Stimulated activated CD4-positive, alpha-beta T cell treated with anti-CD3 and anti-CD28 coated beads, Interleukin-4, amount 100 ng/mL, for 4 hours (primary cell): ENCODE measurements at places on chromosomes 1 and 21.

GRCh38 chr1:237471377-237471776 lies 419.3 kb downstream of the ZP4 start:
- DNase-seq: no peak

- no peak for DNase-seq
These were observed 59.7 kb upstream of the RAVER2 start for GRCh38 chr1:64685217-64685616.

GRCh38 chr1:160093624-160094290 lies 4.7 kb downstream of the IGSF8 start:
- DNase-seq: no peak

- DNase-seq: no peak
These were observed 40.6 kb downstream of the STUM start for GRCh38 chr1:226589008-226589733.

- no peak for DNase-seq
These were observed 513.7 kb upstream of the PLXNA2 start for GRCh38 chr1:208757846-208758245.

- DNase-seq: no peak
These were observed 8.7 kb upstream of the PPP1R15B start for GRCh38 chr1:204420039-204421004.

DNA sequence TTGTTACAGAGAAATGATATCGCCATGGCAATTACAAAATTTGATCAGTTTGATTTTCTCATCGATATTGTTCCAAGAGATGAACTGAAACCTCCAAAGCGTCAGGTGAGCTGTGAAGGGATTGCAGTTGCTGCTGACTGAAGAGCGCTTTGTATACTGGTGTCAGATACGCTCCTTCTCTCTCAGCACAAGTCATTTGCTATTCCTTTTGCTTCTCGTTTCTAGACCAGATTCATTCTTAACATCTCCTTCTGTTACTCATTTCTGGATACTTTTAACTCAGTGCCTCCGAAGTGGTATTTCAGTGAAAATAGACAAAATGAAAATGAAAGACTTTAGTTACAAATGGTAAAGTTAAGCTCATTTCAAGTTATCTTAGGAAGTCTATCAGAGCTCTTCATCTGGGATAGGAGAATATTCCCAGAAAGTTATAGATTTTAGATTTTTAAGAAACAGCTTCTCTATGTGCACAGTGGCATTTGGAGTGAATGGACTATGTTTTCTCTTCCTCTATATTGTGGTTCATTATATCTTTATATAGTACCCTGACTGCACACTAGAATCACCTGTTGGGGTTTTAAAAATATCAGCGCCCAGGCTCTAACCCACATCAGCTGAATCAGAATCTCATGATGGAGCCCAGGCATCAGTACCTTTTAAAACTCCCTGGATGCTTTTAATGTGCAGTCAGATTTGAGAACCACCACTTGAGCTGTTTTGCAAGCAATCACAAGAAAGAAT lies 30.3 kb upstream of the KCNQ4 start:
- DNase-seq: no peak

GRCh38 chr1:248837781-248838356 lies at the start of gene ZNF672:
TSS of gene ZNF672 (plus strand) at chr1:248838224. CDS start at chr1:248847275, 9,051 bp downstream.
- peak; percentile 93 for DNase-seq

DNA sequence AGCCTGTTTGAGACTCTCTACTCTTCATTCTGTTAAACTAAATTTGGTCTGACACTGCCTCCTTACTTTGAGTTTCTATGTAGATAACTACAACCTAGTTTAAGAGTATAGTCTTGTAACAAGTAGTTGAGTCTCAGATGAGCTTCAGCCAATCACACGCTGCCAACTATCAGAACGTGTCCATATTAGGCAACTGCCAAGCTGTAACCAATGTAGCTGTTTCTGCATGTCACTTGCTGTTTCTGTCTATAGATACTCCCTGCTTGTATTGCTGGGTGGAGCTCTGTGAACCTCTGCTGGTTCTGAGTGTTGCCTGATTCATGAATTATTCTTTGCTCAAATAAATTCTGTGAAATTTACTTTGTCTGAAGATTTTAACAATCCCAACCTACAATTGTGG lies 452.6 kb upstream of the NR5A2 start:
- DNase-seq: no peak
